ENCODE measurements at places on chromosomes 1 and 21.

DNA sequence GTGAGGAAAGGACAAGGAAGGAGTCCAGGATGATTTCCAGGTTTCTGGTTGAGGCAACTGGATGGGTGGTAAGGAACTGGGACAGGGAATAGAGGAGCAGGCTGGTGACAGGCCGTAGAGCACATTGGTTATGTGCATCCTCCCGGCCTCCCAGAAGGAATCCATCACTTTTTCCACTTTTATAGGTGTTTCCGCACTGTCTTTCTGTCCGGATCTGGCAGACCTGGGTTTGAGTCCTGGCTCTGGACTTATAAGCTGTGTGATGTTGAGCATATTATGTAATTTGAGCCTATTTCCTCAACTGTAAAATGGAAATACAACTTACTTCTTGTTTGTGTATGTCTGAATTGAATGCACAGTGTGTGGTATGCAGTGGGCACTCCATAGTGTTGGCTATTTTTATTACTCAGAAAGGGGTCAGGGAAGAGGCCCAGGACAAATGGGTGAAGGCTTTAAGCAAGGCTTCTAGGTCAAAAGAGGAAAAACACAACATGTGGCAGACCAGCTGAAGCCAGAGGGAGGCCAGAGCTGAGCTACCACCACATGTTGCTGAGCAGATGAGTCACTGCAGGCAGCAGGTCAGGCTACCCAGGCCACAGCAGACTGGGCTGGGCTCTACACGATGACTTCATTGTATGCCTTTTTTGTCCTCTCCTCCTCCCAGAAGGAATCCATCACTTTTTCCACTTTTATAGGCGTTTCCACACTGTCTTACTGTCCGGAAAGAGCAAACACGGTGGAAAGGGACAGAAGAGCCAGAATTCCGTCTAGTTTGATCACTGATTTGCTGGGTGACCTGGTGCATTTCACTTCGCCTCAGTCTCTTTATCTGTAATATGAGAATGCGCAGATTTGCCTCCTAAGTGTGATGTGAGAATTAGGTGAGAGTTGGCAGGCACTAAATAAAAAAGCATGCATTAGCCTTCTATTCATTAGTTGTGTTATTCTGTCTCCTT, 791 bp upstream of the MAST2 start:
- DNase-seq, result peak; percentile 92

DNA sequence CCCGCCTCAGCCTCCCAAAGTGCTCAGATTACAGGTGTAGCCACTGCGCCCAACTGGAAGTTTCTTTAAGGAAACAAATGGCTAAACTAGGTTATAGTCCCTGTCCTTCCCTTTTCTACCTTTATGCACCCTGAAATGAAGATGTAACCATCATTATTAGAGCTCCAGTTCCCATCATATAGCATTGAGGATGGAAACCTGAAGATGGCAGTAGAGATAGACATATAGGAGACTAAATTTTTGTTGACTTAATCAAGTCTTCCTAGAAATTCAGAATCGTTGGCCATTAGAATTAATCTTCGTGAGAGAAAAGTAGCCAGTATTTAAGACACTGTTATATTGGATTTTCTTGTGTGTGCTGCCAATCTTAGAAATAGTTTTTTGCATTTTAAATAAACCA, 1016.3 kb upstream of the NCAM2 start:
- no peak for DNase-seq

DNA sequence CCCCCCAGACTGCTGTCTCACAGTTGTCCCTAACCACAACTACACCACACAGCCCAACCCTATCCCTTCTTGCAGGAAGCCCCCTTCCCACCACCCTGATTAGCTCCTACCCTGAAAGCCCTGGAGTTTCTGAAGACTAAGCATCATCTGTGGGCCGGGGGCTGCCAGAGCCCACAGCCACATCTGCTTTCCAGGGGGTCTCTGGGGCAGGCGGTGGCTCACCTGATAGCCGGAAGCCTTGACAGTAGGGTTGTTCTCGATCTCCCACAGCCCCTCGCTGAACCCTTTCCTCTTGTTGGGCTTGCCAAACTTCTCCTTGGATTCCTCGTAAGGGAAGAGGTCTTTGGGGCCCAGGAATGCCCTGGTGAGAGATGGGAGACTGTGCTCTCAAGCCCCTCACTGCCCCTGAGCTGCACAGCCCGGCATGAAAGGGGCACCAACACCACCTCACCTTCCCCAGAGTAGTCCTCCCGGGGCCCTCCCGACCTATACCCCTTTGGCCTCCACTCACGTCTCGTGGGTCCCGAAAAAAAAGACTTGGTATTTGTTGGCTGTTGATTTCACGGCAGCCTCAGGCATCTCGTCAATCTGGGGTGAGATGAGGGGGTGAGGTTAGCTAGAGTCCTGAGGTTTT, 4.0 kb upstream of the MRPL24 start:
- DNase-seq, result no peak

DNA sequence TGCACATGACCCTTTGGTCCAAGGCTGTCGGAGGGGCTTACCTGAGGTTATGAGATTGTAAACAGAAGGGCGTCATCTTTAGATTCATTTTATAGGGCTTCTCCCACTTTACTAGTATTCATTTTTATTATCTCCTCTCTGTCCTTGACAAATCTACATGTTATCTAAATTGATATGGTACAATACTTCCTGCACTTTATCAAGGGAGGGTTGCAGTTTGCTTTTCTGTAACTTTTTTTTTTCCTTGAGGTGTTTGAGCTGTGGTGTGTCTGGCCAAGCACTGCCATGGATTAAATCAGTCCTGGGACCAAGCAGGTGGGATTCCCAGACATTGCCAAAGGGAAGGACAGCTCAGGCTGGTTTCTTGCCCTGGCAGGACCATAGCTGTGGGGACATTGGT, 32.0 kb upstream of the B3GALT5 start:
- no peak for DNase-seq
